Cerebellum (tissue), 4 donors: ENCODE measurements at places on chromosomes 4 and X. TPM values are rescaled to one million over a fixed set of nuclear protein-coding genes. Genes with fewer than 3 reads are reported as not detected.

The PABPC1L2A gene
- 0.91 TPM for total RNA-seq

The GPR101 gene
- 0.54 TPM for total RNA-seq

The FAAH2 gene
- 1.5 TPM for total RNA-seq

The UCHL1 gene
- total RNA-seq, result 554 TPM

The ATP2B3 gene
- 5.6 TPM for total RNA-seq

The FGG gene
- 0.64 TPM for total RNA-seq

The COX7B gene
- total RNA-seq, result 120 TPM

The POF1B gene
- total RNA-seq, result 0.09 TPM

The PRKG2 gene
- 2.3 TPM for total RNA-seq

The SMS gene
- 58.1 TPM for total RNA-seq

The AR gene
- total RNA-seq, result 2.1 TPM

The CDS1 gene
- 28.9 TPM for total RNA-seq

The AREG gene
- total RNA-seq, result not detected

The CT47C1 gene
- total RNA-seq, result not detected

The MOB1B gene
- total RNA-seq, result 39.1 TPM

The USP17L29 gene
- not detected for total RNA-seq

The NHS gene
- total RNA-seq, result 7.3 TPM

The LUZP4 gene
- total RNA-seq, result not detected

The DKK2 gene
- total RNA-seq, result 3.9 TPM

The PLS3 gene
- total RNA-seq, result 14.6 TPM

The RBM47 gene
- total RNA-seq, result 1.8 TPM

The GPRASP2 gene
- total RNA-seq, result 47.5 TPM

The SLC6A14 gene
- total RNA-seq, result not detected

The HSD17B13 gene
- total RNA-seq, result 0.36 TPM

The AADAT gene
- total RNA-seq, result 20.1 TPM

The CLDN34 gene
- 0.45 TPM for total RNA-seq

The STS gene
- total RNA-seq, result 8.9 TPM

The SCOC gene
- 75.5 TPM for total RNA-seq

The PNMA6A gene
- total RNA-seq, result 8.2 TPM

The KIT gene
- total RNA-seq, result 43.4 TPM
